CD8-positive, alpha-beta memory T cell (primary cell): ENCODE measurements at places on chromosomes 5 and 9.

- DNase-seq = no peak
- no peaks in the 10 kb centered on the region for H3K36me3 ChIP-seq
- H3K4me1 ChIP-seq = no peaks in the 10 kb centered on the region
- no peaks in the 10 kb centered on the region for H3K27me3 ChIP-seq
- no peak overlapping the region for H3K27ac ChIP-seq
Measured at GRCh38 chr9:135242406-135242805, 154.9 kb downstream of the OLFM1 start.

DNA sequence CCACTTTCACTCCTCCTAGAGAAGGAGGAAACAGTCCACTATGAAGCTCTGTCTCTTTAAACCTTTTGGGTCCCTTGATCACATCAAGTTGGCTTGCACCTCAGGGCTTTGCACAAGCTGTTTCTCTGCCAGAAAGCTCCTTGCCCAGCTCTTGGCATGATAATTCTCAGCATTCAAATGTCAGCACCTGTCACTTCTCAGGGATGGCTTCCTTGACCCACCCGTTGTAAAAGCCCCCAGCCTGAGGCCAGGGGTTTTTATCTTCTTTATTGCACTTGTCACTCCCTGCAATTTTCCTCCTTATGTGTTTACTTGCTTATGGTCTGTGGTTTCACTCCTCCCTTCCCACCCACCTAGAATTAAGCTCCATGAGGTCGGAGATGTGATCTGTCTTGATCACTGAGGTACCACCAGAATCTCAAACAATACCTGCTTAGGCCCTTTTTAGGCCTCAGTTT is 200.7 kb upstream of the TBC1D2 start:
- H3K27me3 ChIP-seq = no peaks in the 10 kb centered on the region
- no peaks in the 10 kb centered on the region for H3K36me3 ChIP-seq
- no peaks in the 10 kb centered on the region for H3K4me1 ChIP-seq
- no peak overlapping the region for H3K27ac ChIP-seq
- no peak overlapping the region for H3K4me3 ChIP-seq
- DNase-seq = no peak

- no peaks in the 10 kb centered on the region for H3K27me3 ChIP-seq
- no peaks in the 10 kb centered on the region for H3K36me3 ChIP-seq
- H3K27ac ChIP-seq = no peak overlapping the region
Measured at GRCh38 chr9:96138616-96139015, 163.4 kb downstream of the HSD17B3 start.

- H3K4me3 ChIP-seq = no peak overlapping the region
- H3K27me3 ChIP-seq = no peaks in the 10 kb centered on the region
- H3K36me3 ChIP-seq = no peaks in the 10 kb centered on the region
- DNase-seq = no peak
- no peaks in the 10 kb centered on the region for H3K4me1 ChIP-seq
Measured at GRCh38 chr9:136602193-136602885, 56.5 kb upstream of the NOTCH1 start.

DNA sequence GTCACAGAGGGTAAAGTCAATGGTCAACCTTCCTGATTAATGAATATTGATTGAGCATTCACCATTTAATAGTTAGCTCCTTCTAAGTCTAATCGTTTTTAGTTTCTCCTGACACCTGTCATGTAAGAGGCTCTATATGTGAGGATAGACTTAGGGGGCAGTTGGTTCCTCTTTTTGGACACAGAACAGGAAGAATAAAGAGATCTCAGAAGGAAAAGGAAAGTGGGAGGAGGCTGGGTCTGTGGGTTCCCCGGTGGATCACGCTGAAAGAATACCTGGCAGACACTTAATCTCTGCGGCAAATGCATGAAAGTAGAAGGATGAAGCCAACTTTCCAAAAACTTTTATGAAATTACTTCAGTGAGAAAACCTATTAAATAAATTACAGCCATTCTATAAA is 98.4 kb downstream of the PDE4D start:
- no peaks in the 10 kb centered on the region for H3K36me3 ChIP-seq
- no peak for DNase-seq
- H3K27me3 ChIP-seq = no peaks in the 10 kb centered on the region
- H3K4me1 ChIP-seq = peaks cover 8% of the 10 kb centered on the region

- no peaks in the 10 kb centered on the region for H3K36me3 ChIP-seq
- no peak overlapping the region for H3K4me3 ChIP-seq
- no peak for DNase-seq
- H3K4me1 ChIP-seq = no peaks in the 10 kb centered on the region
- H3K27ac ChIP-seq = no peak overlapping the region
Measured at GRCh38 chr9:109576762-109577161, 78.7 kb upstream of the PTPN3 start.

DNA sequence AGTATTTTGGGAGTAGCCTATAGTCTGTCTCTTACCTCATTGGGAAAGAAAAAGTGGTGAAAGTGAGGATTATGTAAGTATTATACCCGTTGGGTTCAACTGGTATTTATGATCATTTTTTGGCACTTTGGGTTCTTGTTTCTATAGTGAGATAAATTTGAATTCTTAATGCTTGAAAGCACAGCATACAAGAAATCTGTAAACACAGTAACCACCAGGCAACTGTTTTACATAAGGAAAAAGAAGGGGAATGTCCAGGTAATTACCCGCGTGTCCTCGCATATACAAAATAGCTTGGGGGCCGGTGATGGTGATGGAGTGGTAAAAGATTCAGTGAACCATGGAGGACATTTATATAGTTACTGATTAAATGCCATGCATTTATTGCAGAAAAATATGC is 60.5 kb downstream of the BASP1 start:
- H3K4me3 ChIP-seq = no peak overlapping the region
- no peaks in the 10 kb centered on the region for H3K27me3 ChIP-seq
- no peaks in the 10 kb centered on the region for H3K4me1 ChIP-seq

- H3K36me3 ChIP-seq = no peaks in the 10 kb centered on the region
- no peak overlapping the region for H3K27ac ChIP-seq
- no peak overlapping the region for H3K4me3 ChIP-seq
- no peak for DNase-seq
- no peaks in the 10 kb centered on the region for H3K27me3 ChIP-seq
- peaks cover 11% of the 10 kb centered on the region for H3K4me1 ChIP-seq
Measured at GRCh38 chr9:137281345-137282116, 4.0 kb downstream of the TOR4A start.

- no peak for DNase-seq
- no peaks in the 10 kb centered on the region for H3K27me3 ChIP-seq
- H3K27ac ChIP-seq = no peak overlapping the region
- no peaks in the 10 kb centered on the region for H3K4me1 ChIP-seq
- no peaks in the 10 kb centered on the region for H3K36me3 ChIP-seq
- no peak overlapping the region for H3K4me3 ChIP-seq
Measured at GRCh38 chr5:137453483-137454080, 45.5 kb downstream of the SPOCK1 start.

GRCh38 chr9:112787978-112788377 is 37.4 kb downstream of the SNX30 start:
- no peak overlapping the region for H3K27ac ChIP-seq
- H3K36me3 ChIP-seq = no peaks in the 10 kb centered on the region
- H3K4me3 ChIP-seq = no peak overlapping the region

GRCh38 chr5:45779874-45780671 is 83.9 kb upstream of the HCN1 start:
- H3K27me3 ChIP-seq = no peaks in the 10 kb centered on the region
- no peaks in the 10 kb centered on the region for H3K4me1 ChIP-seq
- no peak overlapping the region for H3K4me3 ChIP-seq
- H3K36me3 ChIP-seq = no peaks in the 10 kb centered on the region
- H3K27ac ChIP-seq = no peak overlapping the region

GRCh38 chr9:87406543-87407166 is 91.0 kb upstream of the DAPK1 start:
- no peak overlapping the region for H3K4me3 ChIP-seq
- H3K27ac ChIP-seq = no peak overlapping the region
- no peaks in the 10 kb centered on the region for H3K36me3 ChIP-seq
- no peaks in the 10 kb centered on the region for H3K4me1 ChIP-seq
- no peak for DNase-seq
- H3K27me3 ChIP-seq = no peaks in the 10 kb centered on the region

DNA sequence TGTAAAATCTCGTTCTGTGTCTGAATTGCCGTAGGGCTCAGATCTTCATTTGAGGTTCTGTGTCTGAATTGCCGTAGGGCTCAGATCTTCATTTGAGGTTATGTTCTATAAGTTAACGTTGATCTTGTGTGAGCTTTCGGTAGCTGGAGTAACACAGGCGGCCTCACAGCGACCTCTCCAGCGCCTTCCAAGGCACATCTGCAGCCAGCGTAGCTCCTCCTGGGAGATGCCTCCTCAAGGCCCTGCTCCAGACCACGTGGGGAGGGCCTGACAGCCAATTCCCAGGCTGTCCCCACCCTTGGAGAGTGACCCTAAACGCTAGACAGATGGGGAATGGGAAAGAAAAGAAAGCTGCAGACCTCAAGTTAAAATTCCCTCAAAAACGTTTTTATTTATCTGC is 8.7 kb upstream of the AHRR start:
- H3K4me1 ChIP-seq = no peaks in the 10 kb centered on the region
- DNase-seq = no peak
- no peaks in the 10 kb centered on the region for H3K27me3 ChIP-seq
- H3K4me3 ChIP-seq = no peak overlapping the region

DNA sequence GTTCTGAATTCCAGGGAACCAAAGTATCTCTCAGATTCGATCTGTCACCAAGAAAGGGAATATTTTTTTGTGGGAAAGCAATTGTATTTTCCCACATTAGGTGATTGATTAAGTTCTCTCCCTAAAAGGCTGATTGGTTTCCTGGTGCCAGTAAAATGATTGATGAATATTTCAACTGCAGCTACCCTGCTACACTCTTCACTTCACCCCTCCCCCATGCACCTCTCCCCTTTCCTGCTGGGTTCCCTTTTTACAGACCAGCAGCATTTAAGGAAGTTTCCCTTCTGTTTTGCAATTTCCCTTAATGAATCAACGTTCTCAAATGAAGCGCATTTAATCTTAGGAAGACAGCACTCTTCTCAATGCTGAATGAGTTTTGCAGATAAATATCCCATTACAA is 13.1 kb downstream of the NR6A1 start:
- peaks cover 12% of the 10 kb centered on the region for H3K27me3 ChIP-seq
- H3K4me1 ChIP-seq = no peaks in the 10 kb centered on the region
- H3K27ac ChIP-seq = no peak overlapping the region
- no peak for DNase-seq
- H3K4me3 ChIP-seq = no peak overlapping the region

GRCh38 chr5:11922394-11922793 is 18.1 kb upstream of the CTNND2 start:
- H3K27me3 ChIP-seq = no peaks in the 10 kb centered on the region
- DNase-seq = no peak
- H3K4me1 ChIP-seq = no peaks in the 10 kb centered on the region
- no peaks in the 10 kb centered on the region for H3K36me3 ChIP-seq
- H3K4me3 ChIP-seq = no peak overlapping the region

- H3K27me3 ChIP-seq = no peaks in the 10 kb centered on the region
- no peaks in the 10 kb centered on the region for H3K36me3 ChIP-seq
- no peak for DNase-seq
- H3K4me3 ChIP-seq = no peak overlapping the region
Measured at GRCh38 chr9:89743216-89743572, 138.4 kb downstream of the GADD45G start.

- no peaks in the 10 kb centered on the region for H3K4me1 ChIP-seq
- no peaks in the 10 kb centered on the region for H3K27me3 ChIP-seq
- no peak overlapping the region for H3K27ac ChIP-seq
- no peak overlapping the region for H3K4me3 ChIP-seq
Measured at GRCh38 chr9:26677965-26678706, 214.5 kb downstream of the CAAP1 start.

DNA sequence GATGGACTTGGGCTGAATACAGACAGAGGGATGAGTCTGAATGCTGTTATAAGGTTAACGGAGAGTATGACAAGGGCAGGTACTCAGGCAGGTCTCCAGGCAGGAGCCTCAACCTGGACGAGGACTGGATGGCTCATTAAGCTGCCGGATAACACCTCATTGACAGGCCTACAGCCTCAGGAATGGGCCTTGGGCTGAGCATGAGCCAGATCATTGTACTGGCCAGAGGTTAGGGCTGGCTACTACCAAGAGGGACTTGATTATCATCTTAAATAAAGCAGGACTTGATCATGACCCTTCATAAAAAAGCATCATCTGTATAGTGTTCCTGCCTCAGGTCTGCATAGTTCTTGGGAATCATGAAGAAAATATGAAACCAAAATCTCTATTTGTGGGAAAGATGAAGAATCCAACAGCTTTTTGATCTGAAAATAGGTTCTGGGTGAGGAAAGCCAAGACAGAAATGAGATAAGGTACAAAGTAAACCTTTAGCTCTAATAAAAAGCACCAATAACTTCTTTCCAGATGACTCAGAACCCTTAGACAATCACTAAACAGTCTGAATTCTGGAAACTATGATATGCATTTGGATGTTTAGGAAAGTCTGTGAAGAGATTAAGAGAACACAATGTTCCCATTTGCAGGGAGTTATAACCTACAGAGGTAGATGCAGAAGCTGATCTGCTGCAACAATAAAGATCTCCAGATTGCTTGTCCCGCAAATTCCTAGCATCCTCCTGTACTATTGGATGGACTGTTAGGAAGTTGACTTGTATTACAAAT is 343.1 kb downstream of the CTNND2 start:
- no peaks in the 10 kb centered on the region for H3K4me1 ChIP-seq
- H3K4me3 ChIP-seq = no peak overlapping the region
- DNase-seq = no peak
- no peaks in the 10 kb centered on the region for H3K36me3 ChIP-seq
- H3K27me3 ChIP-seq = no peaks in the 10 kb centered on the region

GRCh38 chr9:88179062-88179521 is 40.8 kb upstream of the SPATA31C2 start:
- no peaks in the 10 kb centered on the region for H3K36me3 ChIP-seq

- H3K27ac ChIP-seq = no peak overlapping the region
- no peaks in the 10 kb centered on the region for H3K36me3 ChIP-seq
- no peaks in the 10 kb centered on the region for H3K4me1 ChIP-seq
- DNase-seq = no peak
Measured at GRCh38 chr5:65892801-65893200, 33.6 kb upstream of the ERBIN start.

DNA sequence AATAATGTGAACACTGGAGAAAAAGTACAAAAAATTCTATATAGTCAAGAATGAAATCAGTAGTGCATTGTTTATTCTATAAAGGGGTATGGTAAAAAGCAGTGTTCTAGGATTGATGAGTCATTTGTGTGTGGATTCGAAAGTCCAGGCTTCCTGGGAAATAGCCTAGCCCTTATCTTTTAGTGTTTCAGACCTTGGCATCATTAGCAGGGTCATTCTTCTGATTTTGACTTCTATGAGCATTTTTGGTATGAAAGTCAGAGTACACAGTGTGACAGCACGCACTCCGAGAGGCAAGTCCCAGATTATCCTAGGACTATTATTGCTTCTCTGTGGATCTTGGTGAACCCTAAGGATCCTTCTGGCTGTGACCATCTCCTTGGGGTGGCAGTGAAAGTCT is 16.9 kb downstream of the PCSK5 start:
- H3K4me3 ChIP-seq = no peak overlapping the region
- H3K36me3 ChIP-seq = no peaks in the 10 kb centered on the region
